H1 (cell line): ENCODE measurements at places on chromosomes 12 and 14.

DNA sequence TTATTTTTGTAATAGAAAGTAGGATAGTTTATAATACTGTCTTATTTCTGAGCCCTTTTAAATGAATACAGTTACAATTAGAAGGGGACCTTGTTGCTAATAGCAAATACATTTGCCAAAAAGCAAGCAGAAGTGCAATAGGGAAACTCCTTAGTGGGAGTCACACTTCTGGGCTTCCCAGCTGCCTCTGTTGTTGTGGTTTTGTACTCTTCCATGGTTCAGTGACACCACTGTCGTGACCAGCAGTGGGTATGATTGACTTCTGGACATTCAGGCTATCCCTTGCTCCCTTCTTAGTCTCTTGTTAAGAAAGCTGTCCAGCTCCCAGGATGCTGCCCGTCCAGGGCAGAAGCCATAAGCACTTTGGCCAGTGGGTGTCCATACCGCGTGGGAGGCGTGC lies 22.6 kb downstream of the TCTN1 start:
- DNase-seq: no peak

DNA sequence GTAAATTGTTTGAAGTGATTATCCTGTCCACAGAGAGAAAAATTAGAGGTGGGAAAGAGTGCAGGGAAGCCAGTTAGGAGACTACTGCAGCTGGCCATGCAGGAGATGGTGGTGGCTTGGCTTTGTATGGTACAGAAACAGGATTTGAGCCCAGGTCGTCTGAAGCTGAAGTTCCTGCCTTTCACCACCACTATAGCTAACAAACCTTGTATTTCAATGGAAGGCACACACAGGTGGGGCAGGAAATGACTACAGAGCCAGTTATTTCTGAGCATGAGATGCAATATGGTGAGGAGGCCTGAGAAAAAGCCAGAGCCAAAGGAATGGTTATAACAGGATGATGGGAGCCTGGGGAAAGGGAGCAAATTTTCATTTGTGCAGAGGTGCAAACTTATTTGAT lies 103.9 kb downstream of the BTG1 start:
- DNase-seq: no peak

DNA sequence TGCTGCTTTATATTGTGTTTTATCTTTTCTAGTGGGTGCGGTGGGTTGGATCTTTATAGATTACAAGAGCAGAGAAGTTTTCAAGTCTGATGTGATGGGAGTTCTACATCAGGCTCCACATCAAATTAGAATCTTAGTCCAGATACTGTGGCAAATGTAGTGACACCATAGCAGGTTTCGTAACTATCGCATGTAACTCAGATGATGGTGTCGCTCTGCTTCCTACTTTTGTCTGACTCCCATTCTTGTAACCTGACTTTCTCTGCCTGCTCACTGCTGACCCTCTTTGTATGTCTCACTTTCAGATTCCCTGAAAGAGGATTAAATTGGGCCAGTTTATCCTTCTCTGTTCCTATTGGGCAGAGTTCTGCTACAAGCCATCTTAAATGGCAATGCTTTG lies 22.8 kb upstream of the FBXO34 start:
- no peak for DNase-seq

DNA sequence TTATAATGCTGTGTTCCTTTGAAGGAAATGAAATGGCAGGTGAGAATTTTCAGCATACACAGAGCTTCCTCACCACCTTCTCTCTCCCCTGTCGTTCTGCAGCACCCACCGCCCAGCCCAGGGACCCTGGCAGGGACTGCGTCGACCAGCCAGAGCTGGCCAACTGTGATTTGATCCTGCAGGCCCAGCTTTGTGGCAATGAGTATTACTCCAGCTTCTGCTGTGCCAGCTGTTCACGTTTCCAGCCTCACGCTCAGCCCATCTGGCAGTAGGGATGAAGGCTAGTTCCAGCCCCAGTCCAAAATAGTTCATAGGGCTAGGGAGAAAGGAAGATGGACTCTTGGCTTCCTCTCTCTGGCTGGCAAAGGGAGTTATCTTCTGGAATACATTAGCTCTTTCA lies 35.1 kb downstream of the PAPLN start:
- no peak for DNase-seq

GRCh38 chr14:51024377-51024776 lies 70.5 kb downstream of the TRIM9 start:
- no peak for DNase-seq

- no peak for DNase-seq
Measured at GRCh38 chr14:88023658-88024187, 18.8 kb downstream of the GPR65 start.

DNA sequence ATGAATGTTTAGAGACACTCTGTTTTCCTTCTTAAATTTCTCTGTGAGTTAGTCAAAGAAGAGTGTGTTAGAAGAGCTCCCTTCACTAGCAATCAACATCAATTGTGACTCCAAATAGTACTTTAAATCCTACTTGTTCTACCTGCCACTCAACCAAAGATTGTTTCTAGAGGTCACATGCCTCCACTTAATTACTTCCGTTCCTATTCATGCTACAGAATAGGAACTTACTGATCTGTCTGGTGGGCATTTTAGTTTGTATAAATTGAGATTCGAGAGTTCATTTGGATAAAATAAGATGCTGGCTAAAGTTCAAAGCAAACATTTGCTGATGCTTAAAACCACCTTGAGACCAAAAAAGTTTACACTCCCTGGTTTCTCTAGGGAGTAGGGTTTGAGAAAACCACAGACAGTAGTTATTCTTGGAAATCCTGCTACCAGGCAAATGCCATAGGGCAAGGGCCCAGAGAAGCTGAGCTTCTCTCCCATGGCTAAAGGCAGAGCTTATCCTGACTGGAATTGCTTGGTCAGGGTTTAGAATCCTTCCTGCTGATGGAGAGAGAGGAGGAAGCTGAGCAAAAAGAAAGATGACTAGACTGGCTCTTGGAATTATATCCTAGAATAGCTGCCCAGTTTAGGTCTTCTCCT lies 389.6 kb upstream of the ATP2B1 start:
- DNase-seq: no peak

- DNase-seq: no peak
Measured at GRCh38 chr12:52186118-52186840, 5.5 kb downstream of the KRT80 start.

- no peak for DNase-seq
Measured at GRCh38 chr12:88945051-88945732, 364.9 kb upstream of the KITLG start.

DNA sequence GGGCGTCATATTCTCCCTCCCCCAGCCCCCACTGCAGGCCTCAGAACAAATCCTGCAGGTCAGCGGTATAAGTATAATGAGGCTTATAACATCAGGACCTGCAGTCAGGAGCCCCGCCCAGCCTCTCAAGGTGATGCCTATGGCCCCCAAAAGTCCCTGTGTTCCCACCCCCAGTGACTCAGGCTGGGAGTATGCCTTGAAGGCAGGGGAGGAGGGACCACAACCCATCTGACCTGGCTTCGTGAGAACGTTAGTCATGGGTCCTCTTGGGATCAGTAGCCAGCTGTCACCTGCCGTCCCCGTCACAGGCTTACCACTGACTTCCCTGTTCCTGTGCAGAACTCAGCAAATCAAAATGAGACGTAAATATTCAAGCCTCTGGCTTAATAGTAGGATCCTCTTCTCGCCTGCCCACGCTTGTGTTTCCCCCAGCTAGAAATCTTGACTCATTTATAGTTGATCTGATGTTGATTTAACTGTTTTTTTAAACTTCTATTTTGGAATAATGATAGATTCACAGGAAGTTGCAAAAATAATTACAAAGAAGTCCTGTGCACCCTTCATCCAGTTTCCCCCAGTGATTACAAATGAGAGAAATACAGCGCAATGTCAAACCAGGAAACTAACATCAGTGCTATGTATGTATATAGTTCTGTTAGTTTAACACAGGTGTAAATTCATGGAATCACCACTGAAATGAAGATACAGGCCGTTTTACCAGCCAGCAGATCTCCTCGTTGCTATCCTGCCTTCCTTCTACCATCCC lies 107.5 kb downstream of the ADGRD1 start:
- DNase-seq: no peak
